ENCODE measurements at places on chromosomes 16 and 17.

GRCh38 chr17:6474376-6474775 lies 30.1 kb downstream of the PIMREG start:
- no peak for DNase-seq

GRCh38 chr16:1401758-1402154 lies 12.7 kb downstream of the UNKL start:
- no peak for DNase-seq

- no peak for DNase-seq
Measured at GRCh38 chr16:83744441-83744981, 63.3 kb upstream of the HSBP1 start.

DNA sequence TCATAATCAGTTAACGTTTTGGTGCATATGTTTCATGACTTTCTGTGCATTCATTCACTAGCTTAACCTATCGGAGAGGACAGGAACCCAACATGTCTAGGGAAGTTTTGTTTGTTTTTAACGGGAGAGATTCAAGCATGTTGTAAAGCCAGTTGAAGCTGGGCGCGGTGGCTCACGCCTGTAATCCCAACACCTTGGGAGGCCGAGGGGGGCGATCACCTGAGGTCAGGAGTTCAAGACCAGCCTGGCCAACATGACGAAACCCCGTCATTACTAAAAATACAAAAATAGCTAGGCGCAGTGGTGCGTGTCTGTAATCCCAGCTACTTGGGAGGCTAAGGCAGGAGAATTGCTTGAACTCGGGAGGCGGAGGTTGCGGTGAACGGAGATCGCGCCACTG lies 1.4 kb upstream of the TNRC6A start:
- DNase-seq: no peak

GRCh38 chr17:19948116-19948943 lies 29.3 kb downstream of the AKAP10 start:
- no peak for DNase-seq
